ENCODE measurements at places on chromosomes 6 and 20. TPM values are rescaled to one million over a fixed set of nuclear protein-coding genes. Genes with fewer than 3 reads are reported as not detected.

PAX1 gene
- not detected for polyA plus RNA-seq

HLA-DQA1 gene
- 0.27 TPM for polyA plus RNA-seq

GPSM3 gene
- 17.4 TPM for polyA plus RNA-seq

PDYN gene
- 1.2 TPM for polyA plus RNA-seq

BPI gene
- not detected for polyA plus RNA-seq

ANGPT4 gene
- polyA plus RNA-seq = 0.15 TPM

KCNK5 gene
- polyA plus RNA-seq = not detected

OPRM1 gene
- polyA plus RNA-seq = not detected

NUS1 gene
- 15.9 TPM for polyA plus RNA-seq

PPIL6 gene
- 8.7 TPM for polyA plus RNA-seq

EPHA7 gene
- 39.5 TPM for polyA plus RNA-seq

ZNF322 gene
- polyA plus RNA-seq = 16.1 TPM

ZNFX1 gene
- polyA plus RNA-seq = 6.2 TPM

MYT1 gene
- 0.50 TPM for polyA plus RNA-seq

PPP1R14C gene
- polyA plus RNA-seq = 190 TPM

GABRR2 gene
- 0.31 TPM for polyA plus RNA-seq

COL21A1 gene
- 0.83 TPM for polyA plus RNA-seq

ZSWIM3 gene
- 4.0 TPM for polyA plus RNA-seq

PRICKLE4 gene
- polyA plus RNA-seq = 6.4 TPM

PRKN gene
- 14.5 TPM for polyA plus RNA-seq

AGPAT4 gene
- polyA plus RNA-seq = 13.9 TPM

KIZ gene
- polyA plus RNA-seq = 28.4 TPM

KIAA0408 gene
- polyA plus RNA-seq = 2.0 TPM

RAE1 gene
- 74.1 TPM for polyA plus RNA-seq

HLA-DRB5 gene
- 0.15 TPM for polyA plus RNA-seq

GFOD1 gene
- polyA plus RNA-seq = 30.5 TPM

- peak; percentile 42 for DNase-seq
Measured at GRCh38 chr6:34362909-34363680, 29.4 kb downstream of the NUDT3 start.

DNA sequence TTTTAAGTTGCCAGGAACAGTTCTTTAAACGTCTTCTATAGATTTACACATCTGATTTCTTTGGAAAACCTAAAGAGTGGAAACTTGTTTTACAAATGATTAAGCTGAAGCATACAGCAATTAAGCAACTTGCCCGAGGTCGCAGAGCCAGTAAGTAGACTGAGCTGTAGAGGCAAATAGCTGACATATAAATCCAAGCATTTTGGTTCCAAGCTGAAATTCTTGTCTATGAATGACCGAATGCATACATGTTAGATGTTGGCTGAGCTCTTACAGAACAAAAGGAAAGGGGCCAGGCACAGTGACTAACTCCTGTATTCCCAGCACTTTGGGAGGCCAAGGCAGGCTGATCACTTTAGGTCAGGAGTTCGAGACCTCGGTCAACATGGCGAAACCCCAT lies 101.8 kb upstream of the SGK1 start:
- no peak for DNase-seq

GRCh38 chr6:154605178-154605881 lies 94.8 kb upstream of the CNKSR3 start:
- no peak for DNase-seq

DNA sequence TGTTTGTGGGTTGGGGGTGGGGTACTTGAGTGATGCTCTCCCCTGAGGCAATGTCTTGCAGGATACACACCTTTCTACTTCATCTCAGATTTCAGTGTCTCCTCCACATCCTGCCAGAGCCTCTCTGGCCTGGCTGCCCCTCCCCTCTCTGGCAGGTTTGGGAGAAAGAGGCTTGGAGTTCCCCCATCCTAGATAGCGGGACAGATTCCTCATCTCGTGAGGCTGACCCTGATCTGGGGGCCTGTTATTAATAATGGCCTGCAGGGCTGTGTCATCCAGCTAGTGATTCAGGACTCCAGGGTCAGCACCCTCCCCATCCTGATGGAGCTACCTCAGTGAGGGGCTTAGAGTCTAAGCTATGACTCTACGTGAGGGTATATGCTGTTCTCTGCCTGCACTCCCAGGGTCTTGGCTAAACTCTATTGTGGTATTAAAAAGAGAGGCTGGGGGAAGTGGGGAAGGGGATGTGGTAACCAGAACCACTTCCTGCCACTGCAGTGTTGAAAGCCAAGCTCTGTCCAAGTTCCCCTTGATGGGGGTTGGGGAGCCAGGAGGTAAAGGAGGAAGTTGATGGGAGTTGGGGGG lies 3.7 kb upstream of the MMP9 start:
- DNase-seq = no peak

GRCh38 chr6:36154286-36154685 lies 24.0 kb downstream of the MAPK13 start:
- no peak for DNase-seq

- DNase-seq = no peak
Measured at GRCh38 chr20:4445784-4446183, 275.9 kb upstream of the PRND start.

DNA sequence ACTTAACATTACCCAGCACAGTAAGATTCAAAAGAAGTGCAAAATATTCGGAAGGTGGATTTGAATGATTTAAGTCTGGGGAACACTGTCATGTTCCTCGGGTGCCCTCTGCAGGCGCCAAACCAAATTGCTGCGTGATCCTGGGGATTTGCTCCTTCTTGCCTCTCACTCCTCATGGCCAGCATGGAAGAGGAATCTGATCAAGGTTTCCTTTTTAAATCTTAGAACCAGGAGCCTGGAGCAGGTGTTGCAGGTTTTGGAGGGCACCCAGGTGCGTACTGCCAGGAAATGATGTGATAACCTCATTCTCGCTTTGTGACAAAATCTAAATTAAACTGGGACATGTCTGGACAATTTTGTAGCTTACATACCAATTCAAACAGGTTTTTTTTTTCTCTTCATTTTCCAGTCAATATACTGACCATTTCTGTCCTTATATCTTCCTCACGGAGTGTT lies 8.1 kb upstream of the PFDN4 start:
- peak; percentile 83 for DNase-seq

- peak; percentile 27 for DNase-seq
Measured at GRCh38 chr6:90458353-90459224, 128.3 kb downstream of the MAP3K7 start.

GRCh38 chr6:160386869-160387530 lies 38.8 kb downstream of the SLC22A3 start:
- no peak for DNase-seq

GRCh38 chr20:20993372-20993771 lies 112.8 kb downstream of the LINC00237 start:
- no peak for DNase-seq

GRCh38 chr6:148427333-148427732 lies 84.7 kb downstream of the SASH1 start:
- DNase-seq = no peak

GRCh38 chr6:167442245-167442644 lies 117.4 kb downstream of the TTLL2 start:
- peak; percentile 53 for DNase-seq

DNA sequence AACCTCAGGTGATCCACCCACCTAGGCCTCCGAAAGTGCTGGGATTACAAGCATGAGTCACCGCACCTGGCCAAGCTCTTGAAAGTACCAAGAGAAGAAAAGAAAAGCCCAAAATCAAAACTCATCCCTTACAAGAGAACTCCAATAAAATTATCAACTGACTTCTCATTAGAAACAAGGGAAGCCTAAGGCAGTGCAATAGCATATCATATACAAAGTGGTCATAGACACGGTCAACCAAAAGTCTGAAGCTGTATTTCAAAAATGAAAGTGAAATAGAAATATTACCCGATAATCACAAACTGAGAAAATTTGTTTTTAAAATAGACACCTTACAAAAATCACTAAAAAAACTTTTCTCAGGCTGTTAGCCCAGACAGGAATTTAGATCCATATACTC lies 1321.1 kb upstream of the GJE1 start:
- no peak for DNase-seq

DNA sequence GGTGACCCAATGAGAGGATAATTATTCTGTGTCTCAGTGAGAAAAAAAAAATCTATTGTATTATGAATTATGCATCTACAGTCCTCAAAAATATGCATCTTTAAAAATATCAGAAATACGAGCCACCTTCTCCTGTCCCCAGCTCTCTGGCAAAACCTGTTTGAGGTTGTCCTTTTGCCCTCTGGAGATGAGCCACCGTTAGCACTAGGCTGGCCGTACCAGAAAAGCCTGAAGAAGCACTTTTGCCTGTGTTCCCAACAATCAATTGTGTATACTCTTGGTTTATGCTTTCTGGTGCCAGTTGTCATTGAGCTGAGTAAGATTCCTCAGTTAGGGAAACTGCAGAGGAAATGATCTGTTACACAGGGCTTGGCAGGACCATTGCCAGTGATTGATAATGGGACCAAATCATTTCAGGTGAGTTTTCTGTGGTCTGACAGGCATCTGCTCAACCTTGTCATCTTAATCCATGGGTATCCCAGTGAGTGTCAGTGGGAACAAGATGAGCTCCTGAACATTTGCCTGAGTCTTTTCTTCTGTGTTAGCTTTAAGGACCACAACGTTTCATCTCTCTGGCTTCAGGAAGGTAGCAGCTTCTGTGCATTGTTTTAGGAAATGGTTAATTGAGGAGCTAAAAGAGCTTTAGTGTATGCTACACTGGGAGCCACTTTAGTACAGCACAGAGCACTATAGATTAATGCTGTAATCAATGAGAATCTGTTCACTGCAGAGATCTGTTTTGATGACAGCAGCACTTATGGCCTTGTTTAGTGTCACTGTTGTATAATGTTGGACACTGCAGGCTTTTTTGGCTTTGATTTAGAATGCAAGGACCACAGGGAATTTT lies 330.1 kb downstream of the RIMS1 start:
- DNase-seq = no peak

DNA sequence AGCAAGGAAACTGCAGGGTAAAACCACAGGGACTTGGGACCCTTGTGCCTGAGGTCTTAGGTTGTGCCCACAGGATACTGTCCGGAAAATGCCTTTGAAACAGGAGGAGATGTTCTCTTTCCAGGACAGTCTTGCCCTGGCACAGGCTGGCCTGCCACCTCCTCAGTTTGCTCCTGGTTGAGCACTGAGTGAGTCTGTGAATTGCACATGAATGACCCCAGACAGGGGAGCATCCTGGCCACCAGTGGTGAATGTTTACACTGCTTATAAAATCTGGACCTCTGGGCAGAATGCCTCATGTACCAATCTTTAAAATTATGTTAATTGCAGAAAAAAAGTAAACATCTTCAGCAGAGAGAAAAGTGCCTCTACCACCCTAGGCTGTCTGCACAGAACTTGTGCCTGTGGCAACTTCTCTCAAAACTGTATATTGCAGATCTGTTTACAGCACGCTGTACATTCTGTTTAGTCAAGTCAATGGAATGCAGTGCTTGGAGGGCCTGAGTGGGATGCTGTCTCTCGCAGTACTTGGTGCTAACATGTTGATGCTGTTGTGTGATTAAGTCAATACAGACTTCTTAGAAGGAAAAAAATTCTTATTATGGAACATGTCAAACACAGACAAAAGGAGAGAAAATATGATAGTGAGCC lies 242.1 kb downstream of the SOD2 start:
- peak; percentile 82 for DNase-seq

- DNase-seq = no peak
Measured at GRCh38 chr20:42906120-42906519, 283.6 kb downstream of the PTPRT start.

DNA sequence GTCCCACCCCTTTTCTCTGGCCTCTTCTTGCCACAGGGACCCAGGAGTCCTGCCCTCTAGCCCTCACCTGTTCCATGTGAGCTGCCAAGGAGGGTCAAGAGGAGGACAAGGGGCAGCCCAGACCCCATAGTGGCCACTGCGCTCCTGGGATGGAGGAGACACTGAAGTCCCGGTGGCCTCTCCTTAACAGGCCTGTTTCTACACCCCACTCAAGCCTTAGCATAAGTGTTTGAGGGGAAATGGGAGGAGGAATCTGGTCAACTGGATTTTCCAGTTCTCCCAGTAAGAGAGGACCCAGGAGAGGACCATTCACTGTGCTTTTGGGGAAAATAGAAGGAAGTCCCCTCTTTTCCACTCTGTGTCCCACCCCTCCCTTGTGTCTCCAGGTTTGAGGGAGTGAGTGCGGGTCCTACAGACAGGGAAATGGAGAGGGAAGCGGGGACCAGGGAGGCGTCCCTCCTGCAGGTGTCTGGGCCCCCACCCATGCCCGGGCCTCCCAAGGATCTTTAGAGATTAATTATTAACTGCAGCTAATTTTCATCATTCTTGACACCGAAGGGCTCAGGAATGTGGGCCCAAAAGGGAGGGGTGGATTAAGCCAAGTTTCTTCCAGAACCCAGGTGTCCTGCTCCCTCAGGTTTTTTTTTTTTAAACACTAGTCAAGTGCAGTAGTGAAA lies at the start of gene SFTA2:
SFTA2 (minus strand) TSS at position 202 of the 677 bp plus-strand sequence; CDS start at position 128, 74 bp downstream.
- DNase-seq = no peak

DNA sequence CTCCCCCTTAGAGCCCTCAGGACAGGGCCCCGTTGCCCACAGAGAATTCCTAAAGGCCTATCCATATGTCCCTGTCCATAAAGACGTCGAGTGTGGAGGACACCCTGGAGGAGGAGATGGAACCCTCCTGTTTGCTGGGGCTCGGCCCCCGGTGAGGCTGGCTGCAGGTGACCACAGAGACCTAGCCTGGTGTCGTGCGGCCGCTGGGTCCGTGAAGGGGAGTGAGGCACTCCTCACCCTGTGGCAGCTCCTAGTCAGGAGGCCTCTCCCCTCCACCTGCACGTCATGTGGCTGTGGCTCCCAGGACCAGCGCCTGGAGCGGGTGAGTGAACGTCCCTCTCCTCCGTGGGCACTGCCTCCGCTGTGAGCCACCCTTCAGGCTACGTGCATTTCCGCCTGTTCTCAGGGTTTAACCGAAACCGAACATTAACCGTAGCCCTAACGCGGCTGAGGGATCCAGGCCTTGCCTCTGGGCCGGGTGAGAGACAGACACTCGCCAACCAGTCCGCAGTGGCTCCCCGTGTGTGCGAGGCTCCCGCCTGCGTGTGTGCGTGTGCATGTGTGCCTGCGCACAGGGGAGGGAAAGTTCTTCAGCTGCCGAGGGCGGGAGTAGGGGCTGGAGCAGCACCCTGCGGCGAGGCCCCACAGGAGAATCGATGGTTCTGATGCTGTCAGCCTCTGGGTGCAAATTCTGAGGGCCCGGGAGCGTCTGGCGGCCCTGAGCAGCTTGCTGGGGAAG lies 5.9 kb upstream of the TCEA2 start:
- DNase-seq = no peak

DNA sequence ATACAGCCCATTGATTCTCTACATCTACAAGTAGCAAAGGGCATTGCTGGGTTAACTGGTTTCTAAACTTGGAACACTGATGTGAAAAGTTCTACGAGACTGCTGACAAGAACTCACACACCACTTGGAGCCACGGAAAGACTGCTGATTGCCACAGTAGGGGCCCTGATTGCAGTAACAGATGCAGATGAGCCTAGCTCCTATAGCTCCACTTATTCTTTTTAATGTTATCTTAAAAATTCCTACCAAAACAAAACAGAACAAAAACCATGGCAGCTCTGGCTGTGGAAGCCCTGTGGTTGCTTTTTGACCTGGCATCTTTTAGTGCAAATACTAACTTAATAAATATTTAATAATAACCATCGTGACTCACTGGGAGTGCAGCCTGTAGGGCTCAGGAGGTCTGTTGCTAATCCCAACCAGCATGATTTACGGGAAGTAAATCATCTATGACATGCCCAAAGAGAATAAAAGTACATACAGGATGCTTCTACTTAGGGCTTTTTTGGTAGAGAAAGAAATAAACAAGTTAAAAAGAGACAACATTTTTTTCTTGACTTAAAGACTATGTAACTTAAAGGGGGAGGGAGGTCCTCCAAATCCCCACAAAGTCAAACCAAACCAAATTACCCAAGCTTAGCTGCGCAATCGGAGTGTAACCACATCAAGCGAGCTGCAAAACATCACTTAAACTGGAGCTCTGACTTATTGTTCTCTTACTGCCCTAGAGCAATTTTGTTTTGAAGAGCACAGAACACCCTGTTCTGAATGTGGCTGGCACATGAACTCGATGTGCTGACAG lies 87.2 kb downstream of the FKBP5 start:
- DNase-seq = peak; percentile 94
